ENCODE measurements at places on chromosomes 13 and 19.
A peak's percentile ranks its signal among the peaks of the same experiment; 100 is the strongest.

GRCh38 chr13:34749046-34749445 is 193.0 kb upstream of the NBEA start:
- DNase-seq, result no peak

DNA sequence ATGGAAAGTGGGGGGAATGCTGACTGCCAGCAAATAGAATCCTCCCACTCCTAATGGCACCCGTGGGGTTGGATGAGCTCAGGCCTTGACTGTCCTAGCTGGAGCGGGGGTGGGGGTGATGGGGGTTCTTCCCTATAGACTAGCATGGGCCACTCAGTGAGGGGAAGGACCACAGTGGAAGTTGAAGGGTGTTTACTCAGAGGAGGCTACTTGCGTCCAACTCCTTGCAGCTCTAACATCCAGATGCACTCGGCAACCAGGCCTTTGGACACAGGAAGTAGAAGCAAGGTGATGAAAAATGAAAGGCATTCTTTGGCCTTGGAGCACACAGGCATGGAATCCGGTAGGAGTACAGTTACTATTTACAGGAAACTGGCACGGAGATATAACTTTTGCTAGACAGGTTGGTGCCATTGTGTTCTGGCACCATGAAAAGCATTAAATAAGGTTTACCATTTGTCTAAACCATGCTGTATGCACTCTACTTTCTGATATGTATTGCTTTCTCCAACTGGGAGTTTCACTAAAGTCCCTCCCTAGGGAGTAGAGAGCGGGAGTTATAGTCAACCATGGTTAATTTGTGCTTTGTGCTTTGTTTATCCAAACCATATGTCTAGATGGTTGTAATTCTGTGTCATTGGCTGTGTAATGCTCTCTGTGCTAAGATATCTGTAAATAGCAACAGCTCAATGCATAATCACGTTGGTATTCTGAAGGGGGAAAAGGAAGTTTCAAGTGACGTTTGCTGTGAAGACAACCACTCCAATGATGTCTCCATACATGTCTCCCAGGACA is 125.3 kb downstream of the TSHZ3 start:
- peak; percentile 85 for DNase-seq

- no peak for DNase-seq
Measured at GRCh38 chr13:43905435-43906031, 25.8 kb downstream of the LACC1 start.

DNA sequence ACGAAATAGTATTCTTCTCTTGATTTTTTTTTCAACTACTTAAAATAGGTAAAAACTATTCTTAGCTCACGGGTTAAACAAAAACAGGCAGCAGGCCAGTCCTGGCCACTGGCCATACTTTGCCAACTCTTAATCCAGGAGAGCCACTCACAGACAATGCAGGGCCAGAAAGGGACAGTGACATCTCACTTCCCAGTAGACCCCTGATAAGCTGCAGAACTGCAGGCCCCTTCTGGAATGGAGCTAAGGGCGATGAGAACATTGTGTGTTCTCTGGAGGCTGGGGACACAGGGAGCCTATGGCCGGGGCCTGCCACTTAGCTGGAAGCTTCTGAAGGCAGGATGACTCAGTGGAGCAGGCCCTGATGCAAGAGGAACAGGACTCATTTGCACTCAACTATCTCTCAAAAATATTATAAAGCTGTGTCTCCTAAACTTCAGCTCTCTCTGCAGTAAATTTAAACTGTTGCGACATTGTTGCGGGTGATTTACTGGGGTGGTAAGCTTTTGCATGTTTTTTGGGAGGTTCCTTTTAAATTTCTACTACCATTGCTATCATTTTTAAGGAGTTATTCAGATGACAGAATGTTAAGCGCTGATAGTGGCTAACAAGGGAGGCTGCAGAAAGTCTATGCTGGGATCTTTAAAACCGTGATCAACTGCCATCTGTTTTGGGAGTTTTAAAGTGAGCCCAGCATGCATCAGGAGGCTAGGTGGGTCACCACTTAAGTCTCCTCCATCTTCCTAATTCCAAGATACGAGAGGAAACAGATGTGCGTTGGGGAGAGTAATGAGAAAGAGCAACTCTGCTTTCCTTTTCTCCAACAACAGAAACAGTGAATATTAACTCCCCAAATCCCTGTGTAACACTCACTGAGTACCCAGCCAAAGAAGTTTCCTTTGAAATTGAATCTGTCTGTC is 33.2 kb upstream of the KATNAL1 start:
- DNase-seq, result peak; percentile 72

GRCh38 chr13:41962994-41963393 is 2.1 kb upstream of the VWA8 start:
- DNase-seq, result no peak

DNA sequence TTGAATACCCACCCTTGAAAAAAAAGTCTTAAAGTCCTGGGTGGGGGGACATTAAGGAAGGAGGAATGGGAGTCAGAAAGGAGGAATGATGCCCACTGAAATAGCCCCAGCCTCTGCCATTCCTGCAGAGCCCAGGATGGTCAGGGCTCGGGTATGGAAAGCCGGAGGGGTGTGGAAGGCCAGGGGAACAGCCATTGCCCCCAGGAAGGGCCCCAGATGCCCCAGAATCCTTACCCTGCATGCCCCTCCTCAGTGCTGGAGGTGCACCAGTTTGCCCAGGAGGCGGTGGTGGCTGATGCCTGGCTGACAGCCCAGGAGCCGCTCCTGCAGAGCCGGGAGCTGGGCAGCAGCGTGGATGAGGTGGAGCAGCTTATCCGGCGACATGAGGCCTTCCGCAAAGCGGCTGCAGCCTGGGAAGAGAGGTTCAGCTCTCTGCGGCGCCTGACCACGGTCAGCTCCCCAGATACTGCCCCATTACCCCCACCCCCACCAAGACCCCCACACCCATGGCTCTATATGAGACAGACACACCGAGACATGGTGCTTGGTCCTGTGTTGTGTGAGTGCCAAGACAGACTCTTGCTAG is 10.7 kb upstream of the SHKBP1 start:
- no peak for DNase-seq

GRCh38 chr13:41365631-41366030 is 54.6 kb downstream of the NAA16 start:
- DNase-seq, result no peak

DNA sequence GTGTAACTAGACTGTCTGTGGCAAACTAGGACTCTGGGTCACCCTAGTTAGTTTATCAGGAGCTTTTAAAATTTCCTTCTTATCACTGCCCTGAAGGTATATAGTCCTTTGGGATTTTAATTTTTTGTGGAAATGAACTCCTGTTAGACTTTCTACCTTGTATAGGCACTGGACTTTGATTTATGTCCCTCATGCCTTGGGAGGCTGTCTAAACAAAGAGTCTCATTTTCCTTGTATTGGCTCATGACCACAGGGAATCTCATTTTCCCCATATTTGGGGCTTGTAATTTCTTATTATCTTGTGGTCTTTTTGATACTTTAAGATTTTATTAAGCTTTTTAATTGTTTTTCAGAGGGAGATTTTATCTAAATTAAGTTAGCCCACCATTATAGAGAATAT is 21.4 kb downstream of the KCTD4 start:
- DNase-seq, result no peak

- no peak for DNase-seq
Measured at GRCh38 chr13:87851410-87851809, 180.2 kb downstream of the SLITRK5 start.
